ENCODE measurements at places on chromosomes 5 and 9.
A peak's percentile ranks its signal among the peaks of the same experiment; 100 is the strongest.

DNA sequence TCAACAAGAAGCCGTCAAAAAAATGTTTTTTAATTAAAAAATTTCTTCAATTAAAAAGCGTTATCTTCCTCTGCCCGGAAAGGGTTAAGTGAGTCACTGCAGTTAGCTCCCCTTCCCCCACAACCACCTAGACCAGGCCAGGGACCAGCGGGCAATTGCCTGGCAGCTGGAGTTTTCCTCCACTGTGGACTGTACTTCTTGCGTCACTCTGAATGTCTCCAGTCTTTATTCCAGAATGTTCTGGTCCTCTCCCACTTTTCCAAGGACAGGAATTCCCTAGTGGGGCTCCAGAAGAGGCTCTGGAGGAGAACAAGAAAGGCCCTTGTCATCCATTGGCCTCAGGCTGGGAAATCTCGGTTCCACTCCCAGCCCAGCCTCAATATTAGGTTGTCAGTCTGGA, 114.0 kb downstream of the C9orf50 start:
- DNase-seq, result no peak

GRCh38 chr5:170627271-170627670, 123.5 kb downstream of the KCNIP1 start:
- DNase-seq, result no peak

DNA sequence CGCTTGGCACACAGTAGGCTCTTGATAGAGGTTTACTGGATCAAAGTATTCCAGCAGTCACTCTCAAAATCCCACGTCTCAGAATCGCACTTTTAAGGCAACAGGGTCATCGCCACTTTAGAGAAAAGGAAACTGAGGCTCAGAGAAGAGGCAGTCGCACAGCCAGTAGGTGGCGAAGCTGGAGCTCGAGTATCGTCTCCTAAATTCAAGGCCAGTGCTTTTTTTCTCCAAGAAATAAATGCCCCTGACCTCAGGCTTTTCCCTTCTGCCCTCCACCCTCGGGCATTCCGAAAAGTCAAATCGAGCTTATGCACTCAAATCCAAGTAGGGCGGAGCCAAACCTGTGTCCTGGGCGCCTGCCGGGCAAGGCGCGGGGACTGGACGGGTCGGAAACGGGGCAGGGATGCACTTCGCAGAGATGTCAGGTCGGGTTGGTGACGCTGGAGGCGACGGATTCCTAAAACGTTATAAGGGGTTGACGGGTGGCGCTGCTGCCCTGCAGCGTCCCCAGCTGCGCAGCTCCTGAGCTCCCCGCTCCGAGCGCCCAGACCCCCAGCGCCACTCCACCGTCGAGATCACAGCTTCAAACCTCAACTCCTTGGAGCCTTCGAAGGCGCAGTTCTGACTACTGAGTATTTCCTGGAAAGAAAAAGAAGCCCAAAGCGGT, 4.7 kb upstream of the FOXB2 start:
- no peak for DNase-seq

GRCh38 chr5:61823781-61824180, 482.2 kb upstream of the KIF2A start:
- DNase-seq, result no peak

DNA sequence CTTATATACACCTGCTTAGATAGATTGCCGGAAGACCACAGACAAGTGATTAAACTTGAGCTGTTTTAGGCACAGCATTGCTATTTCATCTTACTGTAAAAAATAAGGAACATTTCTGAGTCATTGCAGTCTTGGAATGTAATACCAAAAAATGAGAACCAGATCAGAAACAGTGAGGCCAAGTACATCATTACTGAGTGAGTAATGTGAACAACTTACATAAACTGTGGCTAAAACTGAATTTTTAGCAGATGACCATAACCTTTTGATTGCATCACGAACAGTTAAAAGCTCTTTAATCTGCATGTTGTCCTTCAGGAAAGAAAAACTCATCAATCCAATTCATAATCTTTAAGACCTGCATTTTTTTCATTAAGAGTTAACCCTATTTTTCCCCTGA, 157.1 kb upstream of the FGF10 start:
- no peak for DNase-seq

DNA sequence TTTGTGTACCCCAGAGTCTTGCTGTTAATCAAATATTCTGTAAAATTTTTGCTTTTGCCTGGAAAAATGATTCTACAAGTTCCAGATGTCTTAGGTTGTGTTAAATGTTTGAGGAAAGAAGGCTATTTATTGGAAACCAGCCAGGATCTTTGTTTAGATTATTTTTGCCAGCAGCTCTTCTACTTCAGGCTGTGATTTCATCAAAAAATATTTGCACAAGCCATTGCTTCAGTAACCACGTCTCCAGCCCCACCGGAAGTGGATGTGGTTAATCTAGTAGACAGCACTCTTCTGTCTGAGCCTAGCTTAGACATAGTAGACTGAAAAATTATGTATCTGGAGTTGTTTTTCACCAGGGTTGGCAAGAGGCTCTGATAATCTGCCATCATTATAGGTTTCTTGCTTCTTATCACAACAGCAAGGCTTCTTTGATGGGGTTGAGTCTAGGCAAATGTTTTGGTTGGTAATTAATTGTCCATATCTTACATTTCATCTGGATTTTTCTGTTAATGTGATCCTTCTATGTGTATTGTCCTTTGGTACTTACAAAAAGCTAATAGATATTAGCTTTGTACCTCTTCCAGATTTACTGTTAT, 17.1 kb downstream of the KCTD16 start:
- peak; percentile 45 for DNase-seq

DNA sequence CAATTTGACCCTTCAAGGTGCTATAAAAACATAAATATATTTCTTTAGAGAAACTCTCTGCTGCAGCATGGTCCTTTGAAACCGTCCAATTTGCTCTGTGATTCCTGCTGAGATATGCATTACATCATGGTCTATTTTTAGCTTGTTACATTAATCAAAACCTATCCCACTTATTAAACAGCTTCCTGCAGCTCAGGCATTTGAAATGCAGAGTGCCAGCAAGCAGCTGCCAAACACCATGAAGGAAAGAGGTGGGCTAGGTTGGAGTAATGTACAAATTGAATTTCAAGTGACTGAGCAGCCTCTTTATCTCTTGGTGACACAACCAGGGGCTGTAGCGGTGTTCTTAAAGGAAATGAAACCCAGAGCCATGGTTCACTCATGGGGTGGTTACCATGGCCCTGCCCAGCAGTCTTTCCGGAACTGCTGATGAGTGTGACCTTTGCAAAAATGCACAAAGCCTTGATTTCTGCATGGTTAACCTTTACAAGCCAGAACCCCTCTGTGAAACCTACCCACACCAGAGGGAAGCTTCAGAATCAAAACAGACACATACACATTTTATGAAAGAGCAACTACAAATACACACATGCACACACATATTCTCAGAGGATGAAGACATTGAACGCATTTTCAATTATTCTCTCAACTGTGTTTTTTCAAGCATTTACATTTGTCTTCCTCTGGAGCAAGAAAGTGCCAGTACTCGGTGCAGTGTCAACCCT, 155.8 kb upstream of the ZNF608 start:
- no peak for DNase-seq

GRCh38 chr5:21049901-21050300, 1061.9 kb upstream of the CDH18 start:
- DNase-seq, result no peak

DNA sequence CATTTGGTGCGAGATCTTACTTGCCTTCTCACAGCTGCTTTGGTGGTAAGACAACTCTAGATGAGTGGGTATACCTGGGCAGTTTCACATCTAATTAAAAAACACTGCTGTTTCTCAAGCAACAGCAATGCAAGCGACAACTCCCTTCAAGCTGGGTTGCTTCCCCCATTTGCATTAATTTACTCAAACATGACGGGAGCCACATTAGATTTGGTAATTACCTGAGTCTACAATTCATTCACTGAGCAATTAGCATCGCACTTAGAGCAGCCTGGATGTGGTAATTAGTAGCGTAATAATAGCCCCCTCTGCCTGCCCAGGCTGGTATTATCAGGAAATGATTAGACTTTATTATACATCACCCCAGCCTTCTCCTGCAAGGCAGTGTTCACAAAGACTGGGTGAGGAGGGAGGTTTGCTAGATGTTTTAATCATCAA, 73.4 kb downstream of the FBXO38 start:
- peak; percentile 1 for DNase-seq

GRCh38 chr5:100252944-100253343, 282.2 kb upstream of the FAM174A start:
- DNase-seq, result no peak

DNA sequence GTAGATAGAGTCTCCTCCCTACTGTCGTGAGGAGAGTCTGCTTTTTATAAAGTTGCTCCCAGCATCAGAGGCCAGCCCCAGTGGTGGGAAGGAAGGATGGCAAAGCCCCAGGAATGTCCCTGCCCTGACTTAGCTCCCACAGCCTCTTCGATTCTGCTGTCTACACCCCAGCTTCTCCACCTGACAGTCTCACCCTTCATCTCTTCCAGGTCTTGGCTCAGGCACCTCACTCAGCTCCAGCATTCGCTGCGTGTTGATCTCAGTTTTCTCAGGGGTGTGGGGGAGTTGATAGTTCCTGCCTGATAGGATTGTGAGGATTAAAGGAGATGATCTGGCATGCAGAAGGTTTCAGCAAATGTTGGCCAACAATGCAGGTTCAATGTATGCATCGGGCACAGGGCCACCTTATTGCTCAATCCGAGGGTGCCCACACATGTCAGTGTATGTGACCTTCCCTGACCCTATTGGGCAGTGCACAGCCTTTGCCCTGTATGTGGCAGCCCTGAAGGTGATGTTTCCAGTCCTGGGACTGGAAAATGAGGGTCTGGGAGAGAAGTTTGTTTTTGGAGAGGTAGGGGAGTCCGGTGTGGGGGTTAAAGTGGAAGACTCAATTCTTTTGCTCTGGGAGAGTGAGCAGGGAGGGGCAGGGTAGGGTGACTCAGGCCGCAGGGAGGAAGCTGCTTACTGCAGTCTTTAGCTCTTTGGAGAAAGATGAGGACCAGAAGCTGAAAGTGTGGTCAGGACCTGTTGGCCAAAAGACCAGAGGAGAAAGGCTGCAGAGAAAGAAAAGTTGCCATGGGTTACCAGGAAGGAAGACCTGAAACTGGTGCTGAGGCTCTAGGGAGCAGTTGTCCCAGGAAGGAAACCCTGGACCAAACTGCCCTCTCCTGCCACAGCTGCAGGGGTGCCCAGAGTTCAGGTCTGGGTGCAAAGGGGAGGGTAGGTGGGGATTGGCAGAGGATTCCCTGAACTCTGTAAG, 153.2 kb downstream of the MACROH2A1 start:
- DNase-seq, result no peak

GRCh38 chr5:119315516-119315949, 40.3 kb upstream of the TNFAIP8 start:
- no peak for DNase-seq

DNA sequence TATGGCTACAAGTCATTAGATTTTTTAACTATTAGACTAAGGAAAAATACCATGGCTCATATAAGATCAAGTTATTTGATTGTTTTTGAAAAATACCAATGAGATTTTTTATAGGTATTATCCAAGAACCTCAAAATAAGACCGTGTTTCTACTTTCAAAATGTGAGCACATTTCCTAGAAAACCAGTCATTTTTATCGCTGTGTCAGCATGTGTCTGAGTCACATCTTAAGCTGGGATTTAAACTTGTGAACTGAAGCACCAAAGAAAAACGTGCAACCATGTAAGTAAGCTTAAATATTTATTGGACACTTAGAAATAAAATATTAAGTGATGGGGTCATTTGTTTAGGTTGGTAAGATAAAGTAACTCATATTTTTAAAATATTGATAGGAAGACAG, 1676.0 kb upstream of the NUDT12 start:
- no peak for DNase-seq
